ENCODE measurements at places on chromosomes 2 and 18.
A peak's percentile ranks its signal among the peaks of the same experiment; 100 is the strongest.

- DNase-seq, result no peak
These were observed 761.6 kb downstream of the DSC3 start for GRCh38 chr18:30280861-30281470.

GRCh38 chr2:383888-384287 lies 96.0 kb upstream of the ALKAL2 start:
- no peak for DNase-seq

DNA sequence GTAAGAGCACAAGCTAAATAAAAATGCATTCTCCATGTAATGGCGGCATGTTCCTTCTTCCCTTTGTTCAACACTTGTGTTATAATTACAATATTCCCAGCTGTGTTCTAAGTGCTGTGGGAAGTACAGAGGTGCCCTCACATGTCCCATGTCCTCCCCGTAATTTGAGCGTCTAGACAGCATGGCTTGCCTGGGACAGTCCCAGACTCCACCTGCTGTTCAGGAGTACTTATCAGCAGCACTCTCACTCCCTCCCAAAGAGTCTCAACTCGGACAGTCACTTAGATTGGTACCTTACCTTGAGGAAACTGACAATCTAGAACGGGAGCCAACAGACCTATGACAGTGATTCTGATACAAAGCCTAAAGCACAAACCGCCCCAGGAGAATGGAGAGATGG lies 370.5 kb downstream of the EIPR1 start:
- DNase-seq, result no peak

GRCh38 chr2:197673106-197673505 lies 2.3 kb downstream of the RFTN2 start:
- no peak for DNase-seq

GRCh38 chr2:55269645-55269990 lies 587 bp upstream of the MTIF2 start:
- DNase-seq, result no peak

GRCh38 chr18:69490813-69491212 lies 90.1 kb downstream of the DOK6 start:
- no peak for DNase-seq

DNA sequence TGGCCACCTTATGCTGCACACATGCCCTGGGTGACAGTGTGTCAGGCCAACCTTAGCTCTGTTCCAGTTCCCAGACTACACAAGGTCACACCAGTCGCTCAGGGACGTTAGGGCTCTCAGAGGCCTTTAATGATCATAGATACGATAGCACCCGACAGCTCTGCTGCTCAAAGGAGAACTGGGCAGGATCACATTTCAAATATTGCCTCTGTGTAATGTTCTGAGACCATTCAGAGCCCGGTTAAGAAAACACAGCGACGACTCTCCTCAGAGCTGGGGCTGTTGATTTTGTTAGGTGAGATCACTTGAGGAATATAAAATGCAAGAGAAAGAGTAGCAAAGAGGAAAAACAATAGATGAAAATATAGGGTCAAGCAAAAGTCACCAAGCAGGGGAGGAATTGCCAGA lies 166.6 kb upstream of the TANK start:
- no peak for DNase-seq

- DNase-seq, result no peak
These were observed 143.0 kb upstream of the SCN7A start for GRCh38 chr2:166637051-166637450.

DNA sequence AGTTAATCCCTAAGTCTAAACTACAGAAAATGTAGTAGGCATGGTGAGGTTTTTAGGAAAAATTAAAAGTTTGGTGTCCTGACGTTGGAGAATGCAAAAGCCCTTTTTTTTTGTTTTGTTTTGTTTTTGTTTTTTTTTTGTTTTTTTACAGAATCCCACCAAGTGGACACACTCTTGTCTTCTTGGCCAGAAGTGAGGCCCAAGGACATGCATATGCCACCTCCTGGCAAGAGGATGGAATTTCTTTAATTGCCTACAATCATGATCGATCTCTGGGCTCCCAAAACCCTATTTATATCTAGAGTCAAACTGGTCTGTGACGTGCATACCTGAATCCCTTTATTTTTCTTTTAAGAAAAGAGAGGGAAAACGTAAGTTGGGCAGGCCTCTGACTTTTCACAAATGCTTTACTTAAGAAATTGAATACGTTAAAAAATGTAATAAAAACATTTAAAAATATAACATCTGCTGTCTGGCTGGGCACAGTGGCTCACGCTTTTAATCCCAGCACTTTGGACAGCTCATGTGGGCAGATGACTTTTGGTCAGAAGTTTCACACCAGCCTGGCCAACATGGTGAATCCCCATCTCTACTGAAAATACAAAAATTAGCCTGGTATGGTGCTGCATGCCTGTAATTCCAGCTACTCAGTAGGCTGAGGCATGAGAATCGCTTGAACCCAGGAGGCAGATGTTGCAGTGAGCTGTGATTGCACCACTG lies 502.7 kb downstream of the CBLN2 start:
- no peak for DNase-seq

DNA sequence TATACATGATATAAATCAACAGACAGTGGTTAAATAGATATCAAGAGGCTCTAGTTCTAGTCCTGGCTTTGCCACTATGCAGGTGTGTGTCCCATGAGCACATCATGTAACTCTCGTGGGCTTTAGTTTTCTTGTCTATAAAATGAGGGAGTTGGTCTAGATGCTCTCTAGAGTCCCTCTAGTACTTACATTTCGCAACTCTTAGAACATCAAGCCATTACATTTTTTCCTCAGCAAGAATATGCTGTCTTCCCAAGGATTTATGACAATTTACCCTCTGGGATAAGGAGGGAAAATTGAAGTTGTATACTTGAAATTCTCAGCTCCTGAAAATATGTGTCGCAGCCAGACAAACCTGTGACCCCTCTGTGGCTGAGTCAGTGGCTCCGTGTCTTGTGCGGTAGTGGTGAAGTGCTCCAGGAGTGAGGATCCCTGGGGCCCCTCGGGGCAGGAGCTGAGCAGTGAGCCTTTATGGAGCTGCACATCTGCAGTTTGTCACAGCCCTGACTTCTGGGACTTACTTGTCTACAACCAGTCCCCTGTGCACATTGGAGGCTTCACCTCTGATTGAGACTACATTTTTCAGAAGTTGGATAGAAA lies 6.8 kb downstream of the PKP4 start:
- DNase-seq, result no peak

DNA sequence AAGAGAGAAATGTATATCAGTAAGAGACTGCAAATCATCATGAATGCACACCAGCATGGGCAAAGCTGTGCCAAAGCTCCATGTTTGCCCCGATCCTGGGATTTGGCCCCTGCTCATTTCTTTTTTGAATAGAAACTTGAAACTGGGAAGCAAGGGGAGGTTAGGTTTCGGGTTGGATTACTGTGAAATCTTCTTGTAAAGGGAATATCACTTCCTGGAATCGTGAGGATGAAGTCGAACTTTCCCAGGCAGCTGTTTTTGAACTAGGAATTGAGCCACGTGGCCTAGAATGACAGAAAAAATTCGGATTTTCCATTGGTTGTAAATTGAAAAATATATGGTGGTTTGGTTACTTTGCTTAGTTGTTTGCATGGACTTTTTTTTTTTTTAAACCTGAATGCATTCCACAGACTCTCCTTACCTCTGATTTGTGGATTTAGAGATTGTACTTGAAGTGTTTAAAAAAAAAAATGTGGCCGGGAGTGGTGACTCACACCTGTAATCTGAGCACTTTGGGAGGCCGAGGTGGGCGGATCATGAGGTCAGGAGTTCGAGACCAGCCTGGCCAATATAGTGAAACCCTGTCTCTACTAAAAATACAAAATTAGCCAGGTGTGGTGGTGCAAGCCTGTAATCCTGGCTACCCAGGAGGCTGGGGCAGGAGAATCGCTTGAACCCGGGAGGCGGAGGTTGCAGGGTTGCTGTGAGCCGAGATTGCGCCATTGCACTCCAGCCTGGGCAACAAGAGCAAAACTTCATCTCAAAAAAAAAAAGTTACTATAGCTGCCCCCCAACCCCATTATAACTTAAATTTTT lies 32.1 kb downstream of the GRHL1 start:
- no peak for DNase-seq

DNA sequence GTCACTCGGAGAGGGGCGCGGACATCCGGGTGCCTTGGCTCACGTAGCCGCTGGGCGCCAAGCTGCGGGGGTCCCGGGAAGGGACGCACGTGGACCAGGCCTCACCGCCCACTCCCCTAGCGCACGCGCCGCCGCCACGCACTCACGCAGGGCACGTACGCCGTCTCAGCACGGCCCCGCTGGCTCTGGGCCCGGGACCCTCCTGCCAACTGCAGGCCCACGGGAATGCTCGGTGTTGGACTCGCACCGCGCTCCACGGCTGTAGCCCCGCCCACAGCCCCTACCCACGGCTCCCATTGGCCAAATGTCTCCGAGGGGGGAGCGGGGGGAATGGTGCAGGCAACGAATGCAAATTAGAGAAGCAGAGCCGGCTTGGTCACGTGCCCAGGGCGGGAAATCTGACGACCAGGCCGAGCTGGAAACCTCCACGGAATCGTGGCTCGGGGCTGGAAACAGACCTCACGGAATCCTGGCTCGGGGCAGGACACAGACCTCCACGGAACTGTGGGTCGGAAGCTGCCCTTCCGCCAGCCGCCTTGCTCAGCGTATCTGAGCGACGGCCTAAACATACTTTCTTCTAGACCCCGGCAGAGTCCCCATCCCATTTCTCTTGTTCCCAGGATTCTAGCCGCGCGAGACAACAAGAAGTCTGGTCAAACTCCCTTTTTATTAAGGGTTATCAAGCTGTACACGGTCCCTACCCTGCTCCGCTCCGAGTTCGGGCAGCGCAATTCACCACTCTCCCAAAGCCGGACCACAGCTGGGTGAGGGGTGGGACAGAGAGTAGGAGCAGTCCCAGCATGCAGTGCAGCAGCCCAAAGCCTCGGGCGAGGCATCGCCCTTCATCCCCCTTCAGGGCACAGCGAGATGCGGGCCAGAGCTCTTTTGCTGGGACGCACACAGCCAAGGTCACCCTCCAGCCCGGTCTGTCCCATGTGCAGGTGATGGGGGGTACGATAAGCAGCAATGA lies at the start of gene ABCB6:
Gene ABCB6 (minus strand): TSS at position 227 of the 970 bp plus-strand sequence. CDS start 285 bp downstream, outside the sequence.
- DNase-seq, result peak; percentile 79

GRCh38 chr2:102929721-102930120 lies 167.9 kb downstream of the TMEM182 start:
- no peak for DNase-seq

DNA sequence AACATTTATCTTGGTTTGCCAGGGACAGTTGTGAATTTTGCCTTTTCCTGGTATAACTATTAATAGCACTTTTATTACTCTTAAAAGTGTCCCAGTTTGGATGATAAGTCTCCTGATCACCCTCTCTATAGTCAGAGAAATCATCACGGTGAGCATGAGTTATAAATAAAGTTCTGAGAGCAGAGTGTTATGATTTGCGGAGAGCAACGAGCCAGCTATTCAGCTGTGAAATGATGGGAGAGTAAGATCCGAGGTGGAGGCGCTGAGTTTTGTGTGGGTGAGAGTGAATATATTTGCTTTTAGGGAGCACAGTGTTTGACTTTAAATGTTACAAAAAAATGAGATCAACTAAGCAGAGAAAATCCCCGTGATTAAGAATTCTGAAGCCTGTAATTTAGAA lies 179.6 kb downstream of the DSC3 start:
- no peak for DNase-seq

GRCh38 chr18:79545736-79546171 lies 133.8 kb upstream of the CTDP1 start:
- DNase-seq, result no peak

DNA sequence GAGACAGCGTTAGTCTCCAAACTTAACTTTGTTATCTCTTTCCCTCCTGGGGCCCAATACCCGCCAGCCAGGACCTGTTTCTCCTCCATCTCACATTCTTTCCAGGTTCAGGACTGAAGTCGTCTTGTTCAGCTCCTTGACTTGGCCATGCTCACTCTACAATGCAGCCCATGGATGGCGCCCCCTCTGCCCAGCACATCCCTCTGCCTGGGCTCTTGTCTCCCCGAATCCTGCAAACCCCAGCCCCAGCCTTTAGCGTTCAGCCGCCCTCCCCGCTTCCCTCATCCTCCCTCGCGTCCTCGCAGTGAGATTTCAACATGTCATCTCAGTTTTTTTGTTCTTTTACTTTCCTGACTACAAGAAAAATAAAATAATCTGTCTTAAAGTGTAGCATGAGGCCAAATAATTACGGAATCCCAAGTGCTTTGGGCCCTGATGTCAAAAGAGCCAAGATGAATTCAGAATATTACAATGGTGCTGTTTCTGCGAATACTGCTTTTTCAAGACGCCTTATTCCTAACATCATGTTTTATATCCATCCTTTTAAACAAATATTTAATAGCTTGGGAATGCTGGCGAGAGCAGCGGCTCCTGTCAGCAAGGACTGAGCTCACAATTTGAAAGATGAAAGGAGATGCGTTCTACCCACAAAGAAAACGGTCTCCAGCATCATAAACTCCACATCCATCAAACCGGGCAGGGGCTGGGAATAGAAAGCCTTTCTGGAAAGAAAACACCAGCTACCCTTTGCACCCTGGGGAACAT lies 1.0 kb downstream of the FAM178B start:
- DNase-seq, result no peak

DNA sequence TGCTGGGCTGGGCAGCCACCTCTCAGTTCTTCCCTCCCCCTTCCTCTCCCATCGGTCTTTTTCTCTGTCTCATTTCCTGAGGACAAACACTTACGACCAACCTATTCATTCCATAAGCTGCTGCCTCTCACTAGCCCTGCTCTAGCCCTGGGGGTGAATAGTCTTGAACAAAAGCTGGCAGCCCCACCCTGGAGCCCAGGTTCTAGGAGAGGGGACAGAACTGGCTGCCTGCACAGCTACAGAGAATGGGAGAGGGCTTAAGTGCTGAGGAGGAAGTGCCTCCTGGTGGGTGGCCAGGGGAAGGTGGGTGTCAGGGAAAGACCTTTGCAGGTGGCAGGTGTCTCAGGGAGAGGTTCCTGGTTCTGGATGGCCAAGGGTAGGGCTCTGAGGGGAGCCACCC lies 22.8 kb downstream of the ANO7 start:
- no peak for DNase-seq

DNA sequence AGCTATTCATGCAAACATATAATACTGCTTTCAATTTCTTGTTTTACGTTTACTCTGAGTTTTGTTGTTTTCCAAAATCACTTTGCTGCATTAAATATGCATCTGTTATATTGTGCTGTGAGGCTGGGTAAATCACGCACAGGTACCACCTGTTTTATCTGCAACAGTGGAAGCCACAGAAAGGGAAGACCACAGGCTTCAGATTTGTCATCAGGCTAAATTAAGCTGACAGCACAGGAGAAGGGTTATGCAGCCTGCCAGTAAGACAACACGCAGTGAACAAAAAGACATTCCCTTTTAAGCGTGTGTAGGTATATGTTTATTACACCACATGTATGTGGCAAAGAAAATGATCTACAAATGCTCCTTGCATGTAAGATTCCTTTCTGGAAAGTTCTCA lies 38.2 kb downstream of the ZNF516 start:
- DNase-seq, result no peak

GRCh38 chr2:173021939-173022371 lies 53.7 kb upstream of the MAP3K20 start:
- no peak for DNase-seq

- DNase-seq, result no peak
These were observed 29.0 kb upstream of the ZFP36L2 start for GRCh38 chr2:43255296-43255910.

All from activated gamma-delta T cell treated with Interleukin-2 at 50 U/mL for 16 hours (primary cell).